Ascending aorta (tissue), 2 donors: ENCODE measurements at places on chromosomes 6 and 20. TPM values are rescaled to one million over a fixed set of nuclear protein-coding genes. Genes with fewer than 3 reads are reported as not detected.
A peak's percentile ranks its signal among the peaks of the same experiment; 100 is the strongest.

- H3K4me3 ChIP-seq, result peak overlapping the region; percentile 49
- H3K27ac ChIP-seq, result no peak overlapping the region
- peaks cover 14% of the 10 kb centered on the region for H3K4me1 ChIP-seq
- H3K27me3 ChIP-seq, result peaks cover 41% of the 10 kb centered on the region
Observed at GRCh38 chr20:38730167-38730988, 6.1 kb downstream of the SLC32A1 start.

The TP53TG5 gene
- not detected for total RNA-seq

DNA sequence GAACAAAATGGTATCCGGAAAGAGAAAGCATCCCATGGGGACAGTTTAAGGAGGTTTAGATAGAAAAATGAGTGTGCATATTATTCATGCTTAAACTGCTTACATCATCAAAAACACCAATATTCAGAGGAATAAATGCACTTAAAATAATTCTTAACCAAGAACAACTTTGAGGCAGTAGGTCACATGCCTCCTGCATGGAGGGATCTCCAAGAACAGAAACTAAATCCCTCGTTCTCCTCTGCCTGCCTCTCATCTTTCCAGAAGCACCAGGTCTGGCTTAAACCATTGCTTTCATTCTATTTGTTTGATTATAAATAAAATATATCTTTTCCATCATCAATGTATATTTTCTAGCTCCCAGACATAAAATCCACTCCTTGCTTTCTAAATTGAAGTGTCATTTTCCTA lies 103.5 kb upstream of the QKI start:
- no peaks in the 10 kb centered on the region for H3K27me3 ChIP-seq
- no peak for DNase-seq
- H3K36me3 ChIP-seq, result no peaks in the 10 kb centered on the region

DNA sequence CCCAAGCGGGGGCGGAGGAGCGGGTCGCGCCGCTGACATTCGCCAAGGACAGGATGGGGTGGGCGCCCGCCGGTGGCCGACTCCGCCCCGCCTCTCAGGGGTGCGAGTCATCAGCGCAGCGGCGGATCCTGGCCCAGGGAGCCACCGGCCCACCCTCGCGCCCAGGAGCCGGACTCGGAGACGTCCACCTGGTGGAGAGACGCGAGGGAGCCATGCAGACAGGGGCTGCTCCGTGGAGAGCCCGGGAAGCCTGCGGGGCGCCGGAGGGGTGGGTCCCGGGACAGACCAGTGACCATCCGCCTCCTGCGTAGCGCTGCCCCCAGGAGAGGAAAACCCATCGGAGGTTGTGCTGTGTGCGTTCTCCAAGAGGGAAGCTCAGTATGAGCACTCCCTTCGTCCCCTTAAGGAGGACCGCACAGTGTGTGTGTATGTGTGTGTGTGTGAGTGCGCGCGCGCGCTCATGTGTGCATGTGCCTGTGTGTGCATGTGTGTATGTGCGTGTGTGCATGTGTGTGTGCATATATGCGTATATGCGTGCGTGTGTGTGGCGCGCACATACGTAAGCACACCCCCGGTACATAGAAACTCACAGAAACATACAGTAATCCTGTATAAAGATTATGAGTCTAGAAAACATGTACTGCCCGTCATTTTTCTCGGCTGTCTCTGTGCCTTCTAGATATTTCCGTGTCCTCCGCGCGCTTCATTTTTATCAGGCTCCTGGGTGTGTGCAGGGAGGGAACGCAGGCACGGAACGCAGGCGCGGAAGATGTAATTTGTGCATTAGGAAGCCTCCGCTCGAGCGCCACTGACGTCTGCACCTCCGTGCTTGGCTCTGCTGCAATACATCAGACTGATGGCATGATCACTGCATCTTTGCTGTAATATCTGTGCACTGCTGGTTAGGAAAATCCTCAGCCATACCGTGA lies 158.9 kb downstream of the TBXT start:
- no peaks in the 10 kb centered on the region for H3K36me3 ChIP-seq
- H3K4me1 ChIP-seq, result peaks cover 9% of the 10 kb centered on the region
- H3K27ac ChIP-seq, result no peak overlapping the region
- peak overlapping the region; percentile 38 for H3K4me3 ChIP-seq

DNA sequence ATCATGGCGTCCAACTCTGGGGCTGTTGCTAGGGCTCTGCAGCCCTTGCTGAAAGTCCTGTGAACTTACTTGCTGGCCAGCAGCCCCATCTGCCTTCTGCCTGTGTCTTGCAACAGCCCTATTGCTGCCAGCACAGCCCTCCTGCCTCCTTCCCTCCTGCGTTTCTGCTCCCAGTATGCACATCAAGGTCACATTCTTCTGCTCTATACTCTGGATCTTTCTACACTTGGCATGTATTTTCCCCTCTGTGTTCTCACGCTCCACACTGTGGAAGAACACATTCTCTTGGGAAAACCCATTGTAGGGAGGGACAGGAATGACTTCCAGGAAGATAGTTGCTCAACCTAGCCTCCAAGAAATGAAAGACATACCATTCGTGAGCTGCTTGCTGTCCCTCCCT lies 80.9 kb upstream of the PHACTR2 start:
- no peak for DNase-seq
- no peaks in the 10 kb centered on the region for H3K36me3 ChIP-seq
- H3K4me3 ChIP-seq, result no peak overlapping the region
- no peaks in the 10 kb centered on the region for H3K27me3 ChIP-seq
- no peak overlapping the region for H3K27ac ChIP-seq

DNA sequence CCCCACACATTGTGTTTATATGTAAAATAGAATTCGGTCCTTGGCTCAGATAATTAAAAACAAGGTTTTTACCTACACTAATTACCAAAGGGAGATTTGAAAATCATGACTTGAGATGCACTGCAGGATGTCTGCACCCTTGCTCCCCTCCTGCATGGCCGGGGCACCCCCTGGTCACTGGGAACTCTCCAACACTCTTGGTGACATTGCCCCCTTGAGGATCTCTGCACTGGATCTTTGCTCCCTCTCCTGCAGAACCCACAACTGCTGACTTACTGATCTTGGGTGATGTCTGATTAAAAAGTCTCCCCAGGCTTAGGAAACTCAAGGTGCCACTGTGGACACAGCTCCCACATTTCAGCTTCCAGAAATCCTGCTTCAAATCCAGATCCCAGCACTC lies 17.1 kb upstream of the CSNK2A1 start:
- H3K27me3 ChIP-seq, result no peaks in the 10 kb centered on the region
- no peaks in the 10 kb centered on the region for H3K36me3 ChIP-seq
- H3K4me3 ChIP-seq, result no peak overlapping the region
- H3K4me1 ChIP-seq, result no peaks in the 10 kb centered on the region
- DNase-seq, result no peak
- H3K27ac ChIP-seq, result no peak overlapping the region

DNA sequence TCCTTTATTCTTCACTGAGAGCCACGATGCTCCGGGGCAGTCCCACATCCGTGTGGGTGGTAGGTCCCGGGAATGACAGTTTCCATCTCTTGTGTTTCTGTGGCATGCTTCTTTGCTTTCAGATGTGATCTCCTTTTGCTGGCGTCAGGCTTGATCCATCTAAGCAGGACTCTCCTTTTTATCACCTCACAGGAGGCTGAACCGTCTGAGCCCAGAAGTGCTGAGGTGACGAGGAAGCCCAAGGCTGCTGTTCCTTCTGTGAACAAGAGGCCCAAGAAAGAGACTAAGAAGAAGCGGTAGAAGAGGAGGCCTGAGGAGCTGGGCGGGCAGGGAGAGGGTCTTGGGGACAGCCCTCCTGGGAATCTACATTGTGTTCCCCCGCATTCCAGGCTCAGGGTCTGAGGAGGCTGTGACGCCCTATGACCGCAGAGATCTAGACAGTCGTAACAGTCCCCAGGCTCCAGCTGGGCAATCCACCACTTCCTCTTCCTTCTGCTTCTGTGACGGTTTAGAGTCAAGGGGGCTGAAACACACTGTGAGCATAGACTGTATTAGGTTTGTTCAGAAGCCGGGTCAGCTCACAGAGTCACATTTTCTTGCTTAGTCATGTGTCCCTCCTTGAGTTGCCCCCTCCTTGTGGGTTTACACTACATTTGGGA lies 26.8 kb downstream of the MANBAL start:
- DNase-seq, result no peak
- no peaks in the 10 kb centered on the region for H3K27me3 ChIP-seq
- H3K27ac ChIP-seq, result peak overlapping the region; percentile 95
- peaks cover 36% of the 10 kb centered on the region for H3K36me3 ChIP-seq
- H3K4me3 ChIP-seq, result no peak overlapping the region

GRCh38 chr20:7151676-7152470 lies 384.4 kb downstream of the BMP2 start:
- no peak overlapping the region for H3K27ac ChIP-seq
- no peak for DNase-seq
- no peaks in the 10 kb centered on the region for H3K36me3 ChIP-seq
- H3K4me3 ChIP-seq, result no peak overlapping the region
- no peaks in the 10 kb centered on the region for H3K27me3 ChIP-seq

- H3K27me3 ChIP-seq, result no peaks in the 10 kb centered on the region
- no peaks in the 10 kb centered on the region for H3K4me1 ChIP-seq
- DNase-seq, result no peak
- H3K4me3 ChIP-seq, result no peak overlapping the region
- no peak overlapping the region for H3K27ac ChIP-seq
- H3K36me3 ChIP-seq, result no peaks in the 10 kb centered on the region
Observed at GRCh38 chr6:161686655-161687054, 412.8 kb upstream of the AGPAT4 start.

DNA sequence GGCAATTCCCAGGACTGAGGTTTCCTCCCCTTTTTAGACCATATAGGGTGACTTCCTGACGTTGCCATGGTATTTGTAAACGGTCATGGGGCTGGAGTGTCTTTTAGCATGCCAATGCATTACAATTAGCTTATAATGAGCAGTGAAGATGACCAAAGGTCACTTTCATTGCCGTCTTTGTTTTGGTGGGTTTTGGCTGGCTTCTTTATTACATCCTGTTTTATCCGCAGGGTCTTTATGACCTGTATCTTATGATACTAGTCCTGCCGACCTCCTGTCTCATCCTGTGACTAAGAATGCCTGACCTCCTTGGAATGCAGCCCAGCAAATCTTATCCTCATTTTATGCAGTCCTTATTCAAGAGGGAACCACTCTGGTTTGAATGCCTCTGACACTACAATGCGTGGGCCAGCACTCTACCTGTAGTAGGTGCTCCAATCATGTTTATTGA lies 190.1 kb downstream of the KCNQ5 start:
- no peak overlapping the region for H3K4me3 ChIP-seq
- no peaks in the 10 kb centered on the region for H3K27me3 ChIP-seq
- H3K27ac ChIP-seq, result no peak overlapping the region

The ZBTB12 gene
- 7.3 TPM for total RNA-seq
